ENCODE measurements at places on chromosomes 7 and 10.

GRCh38 chr10:8017277-8017676 lies 37.2 kb upstream of the GATA3 start:
- no peak for DNase-seq

DNA sequence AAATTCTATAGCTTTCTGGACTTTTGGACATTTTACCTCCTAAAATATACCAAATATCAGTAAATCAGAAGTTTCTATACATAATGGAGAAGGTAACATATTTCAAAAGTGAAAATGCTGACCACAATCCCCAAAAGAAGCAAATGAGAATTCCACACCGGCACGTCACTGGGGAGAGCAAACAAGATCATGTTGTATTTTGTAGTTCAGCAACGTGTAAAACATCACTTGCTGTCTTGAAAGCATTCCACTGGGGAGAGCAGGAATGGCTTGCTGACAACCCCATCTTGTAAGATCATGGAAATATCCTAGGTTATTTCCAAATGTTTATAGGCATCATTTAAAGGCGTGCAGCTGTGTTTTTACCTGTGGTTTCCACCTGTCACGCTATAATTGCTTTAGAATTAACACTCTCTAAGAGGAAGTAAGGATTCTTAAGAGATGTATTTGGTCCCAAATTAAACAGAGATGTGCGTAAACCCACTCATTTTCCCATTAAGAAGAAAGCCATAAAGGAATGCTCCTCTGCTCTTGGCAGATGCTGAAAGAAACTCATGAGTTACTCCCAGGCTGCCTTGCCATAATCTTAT lies 397.1 kb upstream of the POT1 start:
- DNase-seq, result no peak

- no peak for DNase-seq
These were observed 53.0 kb downstream of the SPOCK2 start for GRCh38 chr10:72035252-72035887.

GRCh38 chr7:25567430-25567829 lies 339.1 kb upstream of the NPVF start:
- DNase-seq, result no peak

- no peak for DNase-seq
These were observed 324.3 kb downstream of the ZNF716 start for GRCh38 chr7:57774300-57774699.

GRCh38 chr10:71471957-71472365 lies 75.2 kb downstream of the CDH23 start:
- DNase-seq, result no peak

DNA sequence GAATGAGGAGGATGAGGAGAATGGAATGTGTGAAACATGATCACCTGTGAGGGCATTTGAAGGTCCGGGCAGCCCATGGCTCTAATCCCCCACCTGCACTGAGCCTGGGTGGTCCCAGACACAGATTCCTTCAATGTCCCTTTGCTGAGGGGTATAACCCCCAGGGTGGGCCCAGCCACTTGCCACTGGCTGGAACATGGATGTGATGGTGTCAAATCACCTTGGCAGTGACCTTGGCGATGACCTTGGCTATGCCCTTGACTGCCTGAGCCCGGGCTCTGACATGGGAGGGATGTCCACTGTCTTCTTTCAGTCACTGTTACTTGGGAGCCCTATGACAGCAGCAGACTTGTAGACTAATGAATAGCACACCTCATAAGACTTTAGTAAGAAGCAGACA lies 44.0 kb downstream of the PRKCQ start:
- no peak for DNase-seq

- DNase-seq, result no peak
These were observed 72.3 kb upstream of the FAM13C start for GRCh38 chr10:59434463-59435321.

- DNase-seq, result no peak
These were observed 499.4 kb downstream of the AUTS2 start for GRCh38 chr7:70097645-70098044.

GRCh38 chr10:28097633-28098032 lies 98.8 kb upstream of the ODAD2 start:
- no peak for DNase-seq

GRCh38 chr7:145224775-145225174 lies 388.9 kb upstream of the TPK1 start:
- no peak for DNase-seq

DNA sequence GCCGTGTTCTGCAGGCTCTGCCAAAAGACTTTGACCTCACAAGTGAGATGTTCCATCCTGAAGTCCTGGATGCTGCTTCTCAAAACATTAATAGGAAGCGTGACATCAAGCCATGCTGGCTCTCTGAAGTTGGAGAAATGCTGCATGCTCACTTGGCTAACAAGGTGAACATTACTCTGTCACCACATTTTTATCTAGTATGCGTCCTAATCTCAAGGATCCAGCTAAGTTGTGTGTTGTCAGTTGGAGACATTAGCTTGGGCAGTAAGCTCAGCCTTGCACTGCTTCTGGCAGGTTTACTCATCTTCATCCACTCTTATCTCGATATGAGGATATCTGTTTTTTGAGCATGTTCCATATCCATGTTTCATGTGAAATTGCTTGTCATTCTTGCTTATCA lies 165.2 kb downstream of the SDK1 start:
- DNase-seq, result no peak

- no peak for DNase-seq
These were observed 49.2 kb upstream of the MGMT start for GRCh38 chr10:129417870-129418269.

GRCh38 chr10:30505543-30506298 lies 71.7 kb downstream of the MAP3K8 start:
- no peak for DNase-seq

GRCh38 chr10:106278383-106278782 lies 886.1 kb downstream of the SORCS1 start:
- no peak for DNase-seq

- DNase-seq, result peak; percentile 38
These were observed 147.9 kb upstream of the FRMD4A start for GRCh38 chr10:14478604-14479003.

DNA sequence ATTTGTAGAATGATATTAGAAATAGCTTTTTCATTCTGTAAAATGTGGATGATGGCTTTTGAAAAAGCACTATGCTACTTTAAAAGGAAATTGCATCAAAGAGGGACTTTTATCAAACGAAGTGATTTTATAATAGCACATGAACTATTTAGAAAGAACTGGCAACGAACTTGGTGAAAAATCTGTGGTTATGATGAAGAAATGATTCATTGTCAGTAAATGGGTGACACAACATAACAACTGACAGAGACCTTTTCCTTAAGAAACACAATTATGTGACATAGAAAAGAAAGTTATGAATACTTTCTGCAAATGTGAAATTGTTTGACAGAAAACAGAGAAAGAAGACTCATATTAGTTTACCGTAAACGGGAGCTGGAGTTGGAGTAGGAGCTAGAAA lies 60.7 kb upstream of the LAMB4 start:
- no peak for DNase-seq

- peak; percentile 27 for DNase-seq
These were observed 166.0 kb upstream of the TCF7L2 start for GRCh38 chr10:112784022-112784461.

DNA sequence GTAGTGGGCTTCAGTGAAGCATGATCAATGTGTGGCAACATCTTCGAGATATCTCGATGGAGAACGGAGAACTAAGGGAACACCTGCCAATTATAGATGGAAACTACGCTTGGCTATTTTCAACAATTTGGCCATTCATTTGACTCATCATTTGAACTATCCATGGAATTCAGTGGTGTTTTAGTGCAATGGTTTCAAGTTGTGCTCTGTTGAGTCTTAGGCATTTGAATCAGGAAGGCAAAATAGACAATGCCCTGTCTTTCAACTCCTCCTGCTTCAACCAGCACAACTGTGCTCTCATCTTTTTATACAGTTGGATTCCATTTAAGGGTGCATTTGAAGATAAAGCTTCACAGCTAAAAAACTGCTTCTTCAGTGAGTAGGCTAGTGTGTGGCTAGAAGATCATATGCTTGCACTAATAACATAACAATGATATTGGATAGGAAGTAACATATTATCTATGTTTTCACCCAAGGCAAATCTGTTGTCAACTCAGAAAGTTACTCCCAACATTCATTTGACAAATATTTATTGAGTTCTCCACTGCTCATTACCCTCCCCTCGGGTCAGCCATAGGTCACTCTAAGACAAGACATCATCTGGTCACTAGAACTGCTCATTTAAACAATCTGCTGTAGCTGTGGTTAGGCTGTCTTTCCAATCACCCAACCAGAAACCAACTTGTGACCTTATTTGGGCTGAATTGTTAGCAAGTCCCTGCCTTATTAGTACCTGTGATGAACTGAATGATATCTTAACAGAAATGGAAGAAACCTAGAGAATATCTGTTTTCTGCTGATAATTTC lies 314.1 kb upstream of the SP4 start:
- no peak for DNase-seq

- no peak for DNase-seq
These were observed 350.4 kb downstream of the DNAJB6 start for GRCh38 chr7:157687158-157687557.

DNA sequence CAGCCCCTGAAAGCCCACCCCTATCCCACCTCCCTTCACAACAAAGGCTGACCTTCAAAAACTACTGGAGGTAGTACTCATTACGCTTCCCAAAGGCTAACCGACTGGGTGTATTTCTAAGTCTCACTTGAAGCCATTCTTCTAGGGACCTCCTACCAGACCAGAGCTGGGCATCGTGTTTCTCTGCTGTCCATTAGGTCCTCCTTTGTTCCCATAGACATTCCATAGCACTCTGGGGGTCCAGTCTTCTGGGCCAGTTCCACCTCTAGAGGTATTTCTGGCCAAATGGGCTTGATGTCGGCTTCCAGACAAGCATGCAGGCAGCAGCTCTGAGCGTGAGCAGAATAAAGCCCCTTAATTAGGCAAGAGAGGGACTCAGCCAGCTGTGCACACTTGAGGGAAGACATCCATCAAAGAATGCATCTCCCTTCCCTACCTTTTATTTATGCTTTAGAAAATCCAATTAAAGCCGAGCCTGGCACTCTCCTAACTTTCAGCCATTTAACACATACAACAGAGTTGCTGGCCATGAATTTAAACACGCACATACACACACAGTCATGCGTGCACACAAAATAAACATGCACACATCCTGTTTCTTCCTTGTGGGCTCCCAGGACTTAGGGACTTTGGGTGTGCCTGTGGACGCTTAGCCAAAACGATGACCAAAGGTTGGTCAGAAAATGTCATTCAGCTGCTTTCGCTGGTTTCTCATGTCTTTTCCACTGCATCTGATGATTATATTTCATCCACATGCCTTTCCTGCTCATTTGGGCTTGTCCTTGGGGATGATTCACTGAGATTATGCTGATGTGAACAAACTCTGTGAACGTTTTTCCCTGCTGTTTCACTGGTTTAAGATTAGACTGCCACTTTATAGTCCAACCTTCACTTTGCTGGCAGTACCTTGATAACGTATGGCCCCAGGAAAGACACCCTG lies 362.0 kb upstream of the NFE2L3 start:
- no peak for DNase-seq

- DNase-seq, result no peak
These were observed 238.4 kb upstream of the ZMIZ1 start for GRCh38 chr10:78830062-78830975.

DNA sequence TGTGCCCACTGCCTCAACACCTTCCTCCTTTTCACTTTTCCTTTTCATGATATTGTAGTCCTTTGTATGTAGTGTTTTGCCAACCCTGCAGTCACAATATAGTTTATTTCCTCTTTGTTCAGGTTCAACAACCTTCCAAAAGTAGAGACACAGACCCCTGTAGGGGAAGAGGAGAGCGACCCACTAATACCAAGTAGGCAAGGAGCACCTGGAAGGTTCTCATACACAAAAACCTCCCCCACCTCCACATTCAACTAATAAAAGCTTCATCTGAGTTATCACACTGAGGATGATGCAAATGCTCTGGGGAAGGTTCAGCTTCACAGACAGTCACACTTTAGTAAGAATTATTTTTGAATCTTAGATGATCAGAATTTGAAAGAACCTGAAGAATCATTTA lies 41.6 kb downstream of the PIK3AP1 start:
- no peak for DNase-seq

DNA sequence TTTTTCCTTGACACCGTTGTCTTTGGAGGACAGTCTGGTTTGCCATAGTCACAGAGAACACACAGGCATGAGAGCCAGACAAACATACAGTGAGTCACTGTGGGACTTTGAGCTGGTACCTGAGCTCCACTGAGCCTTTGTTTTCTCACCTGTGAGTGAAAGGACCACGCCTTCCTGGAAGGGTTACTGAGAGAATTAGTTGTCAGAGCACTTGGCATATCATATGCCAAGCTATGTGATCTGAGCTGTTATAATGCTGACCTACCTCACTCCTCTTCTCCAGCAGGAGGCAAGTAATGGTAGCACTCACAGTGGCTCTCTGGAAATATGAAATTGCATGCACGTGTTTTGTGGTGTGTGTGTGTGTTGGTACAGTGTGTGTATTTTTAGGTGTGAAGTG lies 59.7 kb downstream of the CXCL12 start:
- DNase-seq, result no peak

- no peak for DNase-seq
These were observed 321.1 kb upstream of the ZMIZ1 start for GRCh38 chr10:78747401-78748234.

GRCh38 chr7:13282377-13282980 lies 595.0 kb downstream of the ARL4A start:
- DNase-seq, result peak; percentile 36

DNA sequence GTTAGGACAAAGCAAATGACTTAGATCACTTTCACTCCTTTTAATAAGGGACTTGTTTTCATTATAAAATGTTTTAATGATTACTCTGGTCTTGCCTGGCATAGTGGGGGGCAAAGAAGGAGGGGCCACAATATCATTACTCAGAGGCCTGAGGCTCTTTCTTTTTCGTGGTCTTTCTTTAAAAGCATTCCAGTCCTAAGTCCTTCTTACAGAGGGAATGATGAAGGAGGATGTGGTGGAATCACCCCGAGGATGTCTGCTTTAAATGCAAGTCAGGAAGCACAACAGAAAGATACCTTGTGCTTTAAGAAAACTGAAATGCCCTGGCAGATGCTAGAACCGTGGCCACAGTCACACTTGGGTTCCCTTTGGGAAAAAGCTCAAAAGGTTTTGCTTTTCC lies 379.1 kb downstream of the INHBA start:
- DNase-seq, result no peak

DNA sequence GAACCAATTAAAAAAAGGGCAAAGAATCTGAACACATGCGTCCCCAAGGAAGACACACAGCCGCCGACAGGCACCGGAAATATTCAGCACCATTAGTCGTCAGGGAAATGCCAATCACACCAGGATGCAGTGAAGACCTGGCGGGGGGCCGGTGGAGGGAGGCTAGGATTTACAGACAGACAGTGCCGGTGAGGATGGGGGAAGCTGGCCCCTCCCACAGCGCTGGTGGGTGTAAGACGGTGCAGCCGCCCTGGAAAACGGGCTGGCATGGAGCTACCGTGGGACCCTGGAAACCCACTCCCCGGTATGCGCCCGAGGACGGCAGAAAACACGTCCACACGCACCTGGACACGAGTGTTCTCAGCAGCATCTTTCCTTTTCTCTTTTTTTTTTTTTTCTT lies 4.8 kb upstream of the ADAP1 start:
- no peak for DNase-seq

- no peak for DNase-seq
These were observed 672.2 kb downstream of the INHBA start for GRCh38 chr7:41030673-41031072.

GRCh38 chr10:51010977-51011376 lies 63.3 kb upstream of the PRKG1 start:
- DNase-seq, result no peak

- DNase-seq, result no peak
These were observed 277.6 kb upstream of the SORCS1 start for GRCh38 chr10:107442035-107442505.
